ENCODE measurements at places on chromosomes 2 and 18.

DNA sequence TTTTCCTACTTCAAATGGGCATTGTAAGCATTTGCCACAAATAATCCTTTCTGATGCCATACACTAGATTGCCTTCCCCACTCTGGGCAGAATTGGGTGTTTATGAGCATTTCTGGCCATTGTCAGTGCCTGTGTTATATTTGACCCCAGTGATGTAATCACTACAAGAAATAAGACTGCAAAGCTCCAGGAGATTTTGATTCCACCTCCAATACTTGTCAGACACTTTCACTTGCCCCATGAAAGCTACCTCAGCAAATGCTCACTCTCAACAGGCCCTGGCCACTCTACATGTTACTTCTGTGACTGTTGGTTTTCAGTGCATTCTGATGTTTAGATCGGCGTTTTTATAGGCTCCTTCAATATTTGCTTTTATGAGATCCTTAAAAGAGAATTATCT is 135.1 kb downstream of the GFPT1 start:
- no peak for DNase-seq

DNA sequence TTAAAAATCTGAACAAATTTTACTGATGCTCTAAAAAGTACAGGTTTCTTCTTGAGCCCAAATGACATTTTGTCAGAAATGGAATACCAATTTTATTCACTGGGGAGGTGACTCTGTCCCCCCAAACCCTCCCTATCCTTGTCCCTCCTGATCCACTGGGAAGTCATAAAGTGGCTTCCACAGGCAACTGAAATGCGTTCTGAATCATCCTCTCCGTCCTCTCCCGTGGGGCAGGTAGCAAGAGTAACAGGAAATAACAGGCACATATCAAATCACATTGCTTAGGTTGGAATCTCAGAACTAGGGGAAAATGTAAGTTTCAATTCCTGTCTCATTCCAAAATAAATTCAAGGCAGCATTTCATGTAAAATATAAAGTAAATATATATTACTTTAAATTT is 44.5 kb downstream of the MYL12B start:
- DNase-seq = no peak

GRCh38 chr2:32865399-32866068 is 81.2 kb upstream of the LTBP1 start:
- DNase-seq = no peak

- no peak for DNase-seq
Measured at GRCh38 chr18:5250603-5251002, 44.9 kb downstream of the ZBTB14 start.

DNA sequence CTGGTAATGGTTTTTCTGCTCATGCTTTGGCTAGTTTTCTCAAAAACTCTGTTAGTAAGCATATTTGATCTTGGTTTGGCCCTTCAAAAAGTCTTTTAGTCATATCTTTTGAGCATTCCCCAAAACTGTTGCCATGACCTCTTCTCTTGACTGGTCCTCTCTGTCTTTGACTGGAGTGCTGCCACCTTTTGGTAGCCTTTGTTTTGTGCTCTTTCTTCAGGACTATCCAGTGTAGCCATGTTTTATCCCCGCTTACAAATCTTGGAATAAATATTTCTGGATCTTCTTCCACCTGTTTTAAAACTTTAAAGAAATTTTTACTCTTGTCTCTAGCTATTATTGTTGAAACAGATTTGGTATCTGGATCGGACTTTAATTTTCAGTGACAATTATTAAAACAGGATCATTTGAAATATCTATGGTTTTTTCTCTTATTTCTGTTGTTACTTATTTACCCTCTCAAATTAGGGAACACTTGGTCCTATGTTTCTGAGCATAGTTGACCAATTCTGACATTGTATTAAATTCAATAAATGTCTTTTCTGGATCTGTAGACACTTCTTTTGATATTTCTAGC is 965 bp upstream of the ELOA2 start:
- no peak for DNase-seq

DNA sequence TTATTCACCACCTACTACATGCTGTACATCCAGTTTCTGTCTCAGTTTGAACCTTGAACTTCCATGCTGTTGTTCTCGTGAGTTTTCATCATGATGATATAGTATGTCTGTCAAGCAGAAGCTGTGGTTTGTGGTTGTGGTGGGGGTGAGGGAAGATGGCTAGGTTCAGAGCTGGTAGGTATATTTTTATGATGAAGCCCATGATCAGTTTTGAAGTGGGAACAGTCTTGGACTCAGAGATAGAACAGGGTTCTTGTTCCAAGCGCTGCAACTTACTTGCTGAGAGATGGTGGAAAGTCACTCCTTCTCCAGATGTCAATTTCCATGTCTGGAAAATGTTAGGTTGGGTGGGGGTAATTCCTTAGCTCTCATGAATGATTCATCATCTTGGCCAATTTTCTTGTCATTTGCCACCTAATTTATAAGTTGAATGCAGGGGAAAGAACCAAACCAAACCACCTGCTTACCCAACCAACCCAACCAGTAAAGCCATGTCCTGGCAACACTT is 21.6 kb downstream of the PMAIP1 start:
- DNase-seq = peak; percentile 39

GRCh38 chr18:79548077-79548450 is 131.5 kb upstream of the CTDP1 start:
- no peak for DNase-seq

DNA sequence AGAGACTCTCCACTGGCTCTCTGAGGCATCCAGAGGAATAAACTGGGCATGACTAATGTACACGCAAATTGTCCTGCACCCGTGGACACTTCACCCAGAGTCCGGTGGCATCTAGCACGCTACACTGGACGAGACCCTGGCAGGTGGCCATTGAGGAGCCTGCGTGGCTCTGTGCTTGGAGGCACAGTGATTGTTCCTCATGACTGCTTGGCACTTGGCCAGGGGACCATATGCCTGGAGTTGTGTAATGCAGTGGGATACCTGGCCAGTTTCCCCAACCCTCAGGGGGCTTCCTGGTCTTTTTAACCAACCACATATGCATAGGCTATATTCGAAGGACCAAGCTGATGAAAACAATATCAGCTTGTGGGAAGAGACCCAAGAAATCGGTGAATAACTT is 66.6 kb downstream of the MTCL1 start:
- no peak for DNase-seq

DNA sequence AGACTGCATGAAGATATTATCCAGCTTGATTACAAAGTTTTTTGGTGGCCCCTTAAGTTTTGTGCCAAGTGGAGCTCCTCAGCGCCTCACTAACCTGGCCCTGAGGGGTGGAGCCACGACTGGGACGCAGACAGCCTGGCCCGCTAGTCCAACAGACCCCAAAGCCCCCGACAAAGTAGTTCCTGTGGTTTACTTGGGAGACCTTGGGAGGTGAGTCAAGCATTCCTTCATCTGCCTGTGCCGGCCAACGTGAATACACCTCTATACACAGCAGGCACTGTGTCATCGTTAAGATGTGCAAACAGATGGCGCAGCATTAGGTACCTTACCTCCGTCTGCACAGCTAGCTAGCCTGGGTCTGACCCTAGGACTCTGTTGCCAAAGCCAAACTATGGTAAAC is 55.0 kb upstream of the LAMA1 start:
- no peak for DNase-seq

DNA sequence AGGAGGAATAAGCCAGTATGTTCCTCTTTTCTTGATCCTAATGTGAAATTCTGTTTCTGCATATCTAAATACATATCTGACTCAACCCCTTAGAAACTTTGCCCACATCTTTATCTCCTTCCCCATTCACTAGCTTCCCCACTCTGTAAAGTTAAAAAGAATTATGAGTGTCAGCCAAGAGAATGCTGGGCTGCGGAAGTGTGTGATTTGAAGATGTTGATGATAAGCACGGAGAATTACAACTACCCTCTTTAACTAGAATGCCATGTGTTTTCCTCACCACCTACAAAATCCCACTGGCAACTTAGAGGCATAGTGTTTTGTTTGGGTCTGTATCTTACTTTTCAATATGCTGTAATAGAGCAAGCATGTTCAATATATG is 490.4 kb upstream of the FANCL start:
- no peak for DNase-seq

DNA sequence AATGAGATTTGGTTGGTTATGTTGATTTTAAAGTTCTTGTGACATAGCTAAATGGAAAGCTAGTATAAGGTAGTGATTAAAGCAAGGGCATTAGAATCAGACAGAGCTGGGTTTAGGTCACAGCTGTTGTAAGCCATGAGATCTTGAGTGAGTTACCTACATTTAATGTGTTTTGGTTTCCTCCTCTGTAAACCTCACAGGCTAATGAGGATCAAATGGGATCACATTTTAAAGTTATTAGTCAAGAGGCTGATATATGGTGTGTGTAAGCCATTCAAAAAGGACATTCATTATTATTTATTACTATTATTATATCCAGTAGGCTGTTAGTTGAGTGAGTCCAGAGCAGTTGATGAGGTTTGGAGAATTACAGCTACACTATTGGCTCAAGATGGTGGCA is 416.2 kb downstream of the IRS1 start:
- DNase-seq = no peak

DNA sequence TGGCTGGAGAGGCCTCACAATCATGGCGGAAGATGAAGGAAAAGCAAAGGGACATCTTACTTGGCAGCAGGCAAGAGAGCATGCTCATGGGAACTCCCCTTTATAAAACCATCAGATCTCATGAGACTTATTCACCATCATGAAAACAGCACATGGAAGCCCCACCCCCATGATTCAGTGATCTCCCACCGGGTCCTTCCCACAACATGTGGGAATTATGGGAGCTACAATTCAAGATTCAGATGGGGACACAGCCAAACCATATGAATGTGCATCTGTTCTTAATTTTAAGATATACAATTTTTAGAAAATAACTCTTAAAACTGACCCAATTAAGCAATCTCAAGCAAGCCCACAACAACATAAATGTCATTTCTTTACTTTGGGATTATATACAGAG is 12.6 kb downstream of the C18orf63 start:
- no peak for DNase-seq

DNA sequence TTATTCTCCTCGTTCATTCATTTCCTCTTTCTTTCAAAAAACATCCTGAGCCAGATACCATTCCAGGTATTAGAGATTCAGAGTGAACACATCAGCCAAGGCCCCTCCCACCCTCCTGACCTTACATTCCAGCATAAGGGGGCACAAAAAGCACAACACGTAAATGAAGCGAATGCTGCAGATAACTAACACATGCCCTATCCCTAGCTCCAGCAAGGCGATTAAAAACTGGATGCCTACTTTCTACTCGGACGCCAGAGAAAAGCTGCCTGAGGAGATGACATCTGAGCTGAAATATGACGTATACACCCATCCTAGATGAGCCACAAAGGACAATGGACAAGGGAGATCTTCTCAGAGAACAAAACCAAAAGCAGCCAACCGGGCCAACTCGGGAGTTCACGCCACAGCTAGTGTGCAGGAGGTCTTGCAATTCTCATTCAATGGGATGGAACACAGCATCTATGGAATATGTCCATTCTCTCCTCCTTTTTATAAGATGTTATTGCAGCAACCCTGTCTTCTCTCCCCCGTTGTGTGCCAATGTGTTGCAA is 33.5 kb downstream of the FEZ2 start:
- DNase-seq = no peak

DNA sequence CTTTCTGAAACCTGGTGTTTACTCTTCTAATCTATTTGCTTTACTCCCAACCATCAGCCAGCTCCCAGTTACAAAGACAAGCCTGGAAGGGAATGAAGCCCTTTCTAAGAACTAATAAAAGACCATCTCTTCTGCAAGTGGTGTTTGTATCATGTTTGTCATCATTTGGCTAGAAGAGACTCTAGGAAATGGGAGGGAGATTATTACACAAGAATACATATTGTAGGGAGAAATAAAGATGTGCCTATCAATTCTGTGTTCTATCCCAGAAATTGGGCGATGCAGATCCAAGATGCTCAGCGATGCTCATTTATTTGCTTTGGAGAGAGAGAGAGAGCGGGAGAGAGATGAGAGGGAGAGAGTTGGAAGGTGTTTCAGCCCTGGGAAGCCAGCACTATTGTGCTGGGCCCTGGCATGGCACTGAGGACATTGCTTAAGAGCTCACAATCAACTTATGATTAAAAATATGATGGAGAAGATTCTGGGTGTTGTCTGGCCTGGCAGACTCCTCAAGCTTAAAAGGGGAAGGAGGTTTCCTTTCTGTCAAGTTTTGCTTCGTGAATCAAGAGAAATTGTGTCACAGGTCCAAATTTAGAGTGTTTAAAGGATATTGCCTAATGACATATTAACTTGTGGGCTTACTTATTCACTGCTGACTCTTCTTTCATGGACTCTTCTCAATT is 41.8 kb upstream of the AFF3 start:
- no peak for DNase-seq

- no peak for DNase-seq
Measured at GRCh38 chr2:203097735-203098134, 83.1 kb downstream of the NBEAL1 start.

GRCh38 chr2:12935796-12936195 is 219.1 kb downstream of the TRIB2 start:
- DNase-seq = no peak

DNA sequence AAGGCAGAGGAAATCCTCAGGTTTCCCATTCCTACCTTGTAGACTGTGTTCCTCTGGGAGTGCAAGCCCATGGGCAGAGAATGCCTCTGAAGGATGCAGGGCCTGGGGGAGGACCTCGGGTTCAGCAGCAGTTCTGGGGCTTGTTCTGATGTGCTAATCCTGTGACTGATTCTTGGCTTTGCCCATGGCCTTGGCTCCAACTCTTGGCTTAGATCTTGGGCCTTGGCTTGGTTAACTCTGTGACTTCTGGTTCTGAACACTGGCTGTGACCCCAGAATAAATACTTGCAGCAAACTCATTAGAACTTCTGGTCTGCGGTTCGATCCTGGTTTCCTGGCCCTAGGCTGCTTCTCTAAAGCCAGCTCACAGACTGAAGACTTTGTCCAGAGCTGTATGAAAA is 366.9 kb upstream of the ZEB2 start:
- no peak for DNase-seq

DNA sequence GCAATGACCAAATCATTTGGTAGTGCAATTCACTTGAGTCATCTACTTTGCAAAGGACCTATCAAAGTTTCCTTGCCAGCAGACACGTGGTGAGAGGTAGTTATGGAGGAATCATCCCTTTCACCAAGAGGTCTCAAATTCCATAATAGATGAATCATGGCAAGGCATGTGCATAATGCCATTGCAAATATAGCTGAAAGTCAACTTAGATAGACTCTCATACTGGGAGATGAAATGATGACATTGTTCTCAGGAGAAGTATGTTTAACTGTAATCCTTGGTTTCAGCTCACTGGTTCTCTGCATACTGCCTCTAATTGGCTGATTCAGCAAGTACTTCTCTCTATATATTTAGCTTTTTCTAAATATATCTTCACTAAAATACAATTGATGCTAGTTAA is 57.2 kb downstream of the CALCRL start:
- no peak for DNase-seq

GRCh38 chr2:37827455-37827854 is 97.6 kb upstream of the RMDN2 start:
- DNase-seq = no peak

DNA sequence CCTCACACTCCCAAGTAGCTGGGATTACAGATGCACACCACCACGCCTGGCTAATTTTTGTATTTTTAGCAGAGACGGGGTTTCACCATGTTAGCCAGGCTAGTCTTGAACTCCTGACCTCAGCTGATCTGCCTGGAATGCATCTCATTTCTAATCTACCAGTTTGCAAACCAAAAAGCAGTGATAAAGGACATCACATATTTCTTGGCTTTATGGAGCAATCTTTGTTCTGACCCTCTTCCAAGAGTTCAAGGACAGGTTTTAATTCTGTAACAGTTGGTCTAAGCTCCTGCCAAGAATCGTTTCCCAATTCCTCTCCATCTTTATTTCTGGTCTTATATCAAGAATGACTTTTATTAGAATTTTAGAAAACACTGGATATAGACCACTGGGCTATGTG is 67.7 kb downstream of the SLC40A1 start:
- no peak for DNase-seq

- DNase-seq = no peak
Measured at GRCh38 chr2:125479143-125479636, 1176.8 kb upstream of the GYPC start.

Measured in activated CD4-positive, alpha-beta T cell treated with anti-CD3 and anti-CD28 coated beads for 24 hours (primary cell).